ENCODE measurements at places on chromosomes 4 and X.

DNA sequence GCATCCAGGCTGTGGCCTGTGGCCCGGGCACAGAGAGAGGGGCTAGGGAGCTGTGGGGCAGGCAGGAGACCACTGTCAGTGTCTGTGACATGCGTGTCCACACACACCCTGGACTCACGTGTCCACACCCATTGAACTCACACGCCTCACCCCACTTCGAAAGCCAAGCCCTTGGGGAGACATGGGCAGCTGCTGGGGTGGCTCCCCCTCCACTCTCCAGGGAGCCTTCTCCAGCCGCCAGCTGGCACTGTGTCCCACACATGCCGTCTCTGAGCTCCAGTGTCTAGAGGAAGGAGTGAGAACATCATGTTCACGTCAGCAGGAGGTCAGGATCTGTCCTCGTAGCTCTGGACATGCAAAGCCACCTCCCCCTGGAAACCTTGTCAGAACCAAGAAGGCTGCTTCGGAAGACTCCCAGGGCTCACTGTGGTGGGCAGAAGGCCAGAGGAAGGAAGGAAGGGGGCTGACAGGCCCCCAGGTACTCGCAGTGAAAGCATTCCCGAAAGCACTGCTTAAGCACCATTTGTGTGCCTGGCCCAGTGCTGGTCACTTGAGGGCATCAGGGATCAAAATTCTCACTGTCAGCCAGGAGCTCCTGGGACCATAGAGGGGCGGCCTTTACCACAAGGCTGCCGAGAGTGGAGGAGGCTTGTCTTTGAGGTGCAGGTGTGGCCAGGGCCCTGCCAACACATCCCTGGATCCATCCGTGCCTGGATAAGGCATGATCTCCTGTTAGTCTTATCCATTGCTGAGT lies 61.4 kb downstream of the HTRA3 start:
- DNase-seq = no peak

GRCh38 chrX:16711893-16712547 lies 449 bp downstream of the CTPS2 start:
- peak; percentile 45 for DNase-seq

DNA sequence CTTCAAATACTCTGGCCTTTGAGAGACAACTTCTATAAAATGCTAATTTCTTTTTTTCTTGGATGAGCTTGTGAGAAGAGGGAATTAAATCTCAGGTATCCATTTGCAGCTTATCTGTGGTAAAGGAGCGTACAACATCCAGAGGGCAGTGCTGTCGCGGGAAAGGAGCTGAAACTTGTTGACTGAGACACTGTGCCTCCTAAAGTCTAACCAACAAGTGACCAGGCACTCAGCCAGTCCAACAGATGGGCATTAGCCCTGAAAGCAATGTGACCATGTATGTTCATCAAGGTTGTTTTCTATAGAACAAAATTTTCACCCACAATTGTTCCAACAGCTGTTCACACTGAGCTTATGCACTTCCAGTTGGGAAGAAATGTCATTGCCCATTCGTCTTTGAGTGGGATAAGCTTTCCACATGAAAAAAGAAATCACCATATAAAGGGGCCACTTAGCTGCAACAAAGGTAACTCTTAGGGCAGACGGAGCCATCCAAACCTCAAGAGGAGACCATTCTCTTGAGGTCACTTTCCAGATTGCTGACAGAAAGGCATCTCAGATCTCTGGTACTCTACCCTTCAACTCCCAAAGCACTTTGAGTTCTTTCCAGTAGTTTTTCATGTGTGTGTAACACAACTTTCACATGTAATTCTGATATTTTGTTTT lies 244.8 kb upstream of the NEIL3 start:
- DNase-seq = no peak

GRCh38 chrX:121258545-121258944 lies 211.1 kb downstream of the GLUD2 start:
- no peak for DNase-seq

GRCh38 chr4:41058426-41058825 lies 155.9 kb downstream of the APBB2 start:
- no peak for DNase-seq

DNA sequence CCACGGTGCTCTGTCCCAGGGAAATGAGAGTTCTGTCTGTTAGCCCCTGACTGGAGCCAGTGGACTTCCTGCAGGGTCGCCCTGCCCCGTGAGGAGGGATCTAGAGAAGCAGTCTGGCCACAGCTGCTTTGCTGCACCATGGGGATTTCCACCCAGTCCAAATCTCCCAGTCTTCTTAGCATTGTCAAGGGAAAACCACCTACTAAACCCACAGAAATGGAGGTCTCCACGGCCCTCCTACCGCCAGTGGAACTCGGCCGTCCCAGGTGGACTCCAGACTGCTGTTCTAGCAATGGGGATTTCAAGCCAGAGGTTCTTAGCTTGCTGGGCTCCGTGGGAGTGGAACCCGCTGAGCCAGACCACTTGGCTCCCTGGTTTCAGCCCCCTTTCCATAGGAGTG lies 133.3 kb upstream of the PCDH7 start:
- DNase-seq = no peak

- DNase-seq = peak; percentile 8
Measured at GRCh38 chr4:89434364-89434988, 126.9 kb upstream of the GPRIN3 start.

GRCh38 chr4:104451573-104451972 lies 43.1 kb downstream of the CXXC4 start:
- DNase-seq = no peak

- no peak for DNase-seq
Measured at GRCh38 chr4:149955780-149956390, 122.4 kb upstream of the DCLK2 start.

DNA sequence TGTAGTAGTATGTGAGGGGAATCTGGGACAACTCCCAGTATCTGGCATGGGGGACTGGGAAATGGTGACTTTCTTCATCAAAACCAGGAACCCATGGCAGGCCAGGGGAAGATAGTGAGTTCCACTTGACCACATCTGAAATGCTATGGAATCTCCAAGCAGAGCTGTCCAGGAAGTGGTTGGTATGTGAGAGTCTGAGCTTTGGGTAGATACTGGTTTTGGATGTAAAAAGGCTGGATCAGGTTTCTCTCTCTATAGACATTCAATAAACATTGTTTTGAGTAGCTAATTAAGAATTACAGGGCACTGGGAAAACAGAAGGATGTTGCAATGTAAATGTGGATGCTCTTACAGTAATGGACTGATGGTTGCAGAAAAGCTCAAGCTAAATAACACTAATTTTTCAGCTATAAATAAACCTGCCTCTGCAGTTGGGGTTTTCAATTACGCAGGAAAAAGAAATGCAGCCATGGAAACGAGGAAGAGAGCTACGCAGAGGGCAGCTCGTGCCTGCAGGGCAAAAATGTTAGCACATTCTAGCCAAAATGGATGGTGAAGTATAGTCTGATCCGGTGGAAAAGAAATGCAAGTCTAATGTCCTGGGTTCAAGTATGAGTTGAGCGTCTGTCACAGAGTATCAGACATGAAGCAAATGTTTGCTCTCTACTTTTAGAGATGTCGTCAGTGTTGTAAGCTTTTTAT lies 13.4 kb upstream of the CHRNA9 start:
- no peak for DNase-seq

GRCh38 chr4:108350332-108350731 lies 181.6 kb upstream of the LEF1 start:
- no peak for DNase-seq

- DNase-seq = no peak
Measured at GRCh38 chr4:28391877-28392276, 1531.2 kb downstream of the STIM2 start.

DNA sequence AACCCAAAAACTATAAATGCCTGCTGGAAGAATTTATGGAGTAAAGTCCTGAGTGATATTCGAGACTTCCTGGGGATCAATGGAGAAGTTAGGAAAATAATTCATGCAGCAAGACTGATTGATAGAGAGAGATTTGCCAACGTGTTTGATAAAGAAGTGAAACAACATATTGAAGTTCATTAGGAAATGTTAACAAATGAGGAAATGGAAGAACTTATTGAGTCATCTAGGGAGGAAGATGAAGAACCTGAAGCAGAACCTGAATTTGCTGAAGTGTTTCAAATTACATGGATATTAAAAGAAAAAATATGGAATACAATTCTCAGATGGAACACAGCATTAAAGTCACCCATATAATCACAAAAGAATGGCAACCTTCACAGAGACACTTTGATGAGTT lies 39.0 kb downstream of the DDX60 start:
- no peak for DNase-seq

DNA sequence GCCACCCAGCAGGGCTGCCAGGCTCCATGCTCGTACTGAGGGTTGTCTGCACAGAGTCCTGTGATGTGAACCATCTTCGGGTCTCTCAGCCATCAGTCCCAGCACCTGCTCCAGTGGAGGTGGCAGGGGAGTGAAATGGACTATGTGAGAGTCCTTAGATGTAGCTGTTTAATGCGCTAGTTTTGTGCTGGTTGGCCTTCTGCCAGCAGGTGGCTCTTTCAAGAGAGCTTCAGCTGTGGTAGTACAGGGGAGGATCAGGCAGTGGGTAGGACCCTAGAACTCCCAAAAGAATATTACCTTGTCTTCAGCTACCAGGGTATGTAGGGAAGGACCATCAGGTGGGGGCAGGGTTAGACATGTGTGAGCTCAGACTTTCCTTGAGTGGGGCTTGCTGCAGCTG lies 1066.0 kb downstream of the GLUD2 start:
- DNase-seq = no peak

GRCh38 chr4:141356321-141356962 lies 135.7 kb downstream of the ZNF330 start:
- no peak for DNase-seq

Data from frontal cortex (tissue), 4 donors.